NCI-H69 (cell line): ENCODE measurements at places on chromosomes 16 and 17.
A peak's percentile ranks its signal among the peaks of the same experiment; 100 is the strongest.

GRCh38 chr17:11608396-11608795 lies 10.1 kb downstream of the DNAH9 start:
- DNase-seq = no peak

- peak; percentile 78 for DNase-seq
Measured at GRCh38 chr17:46822388-46822921, 4.0 kb upstream of the WNT3 start.

DNA sequence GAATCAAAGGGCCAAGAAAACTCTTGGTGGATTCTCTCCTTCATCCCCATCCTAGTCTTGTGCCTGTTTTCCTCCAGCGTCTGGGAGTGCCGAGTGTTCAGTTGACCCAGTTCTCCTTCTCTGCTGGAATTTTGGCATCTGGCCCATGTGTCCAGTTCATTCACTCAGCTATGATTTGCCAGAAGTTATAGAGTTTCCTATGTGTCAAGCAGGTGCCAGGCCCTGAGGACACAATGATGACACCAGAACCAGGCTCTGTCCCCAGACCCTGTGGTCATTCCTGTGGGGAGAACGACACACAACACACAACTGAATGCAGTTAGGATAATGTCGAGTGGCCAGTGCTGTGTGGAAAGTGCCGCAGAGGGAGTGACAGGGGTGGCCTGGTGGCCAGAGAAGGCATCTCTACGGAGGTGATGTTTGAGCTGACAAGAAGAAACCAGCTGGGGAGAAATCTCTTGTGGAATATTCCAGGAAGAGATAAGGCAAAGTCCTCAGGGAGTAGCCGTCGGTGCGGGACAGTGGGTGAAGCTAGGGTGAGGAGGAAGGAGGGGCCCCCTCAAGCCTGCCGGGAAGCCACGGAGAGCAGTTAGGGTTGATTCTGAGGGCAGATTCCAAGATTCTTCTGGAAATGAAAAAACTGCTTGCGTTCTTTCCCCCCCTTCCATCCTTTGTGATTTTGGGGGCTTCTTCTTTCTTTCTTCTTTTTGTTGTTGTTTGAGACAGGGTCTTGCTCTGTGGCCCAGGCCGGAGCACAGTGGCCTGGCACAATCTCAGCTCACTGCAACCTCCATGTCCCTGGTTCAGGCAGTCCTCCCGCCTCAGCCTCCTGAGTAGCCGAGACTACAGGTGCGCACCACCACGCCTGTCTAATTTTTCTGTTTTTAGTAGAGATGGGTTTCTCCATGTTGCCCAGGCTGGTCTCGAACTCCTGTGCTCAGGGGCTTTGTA lies 35.8 kb upstream of the IL34 start:
- no peak for DNase-seq

GRCh38 chr17:3544365-3544764 lies 13.2 kb downstream of the TRPV3 start:
- DNase-seq = no peak

DNA sequence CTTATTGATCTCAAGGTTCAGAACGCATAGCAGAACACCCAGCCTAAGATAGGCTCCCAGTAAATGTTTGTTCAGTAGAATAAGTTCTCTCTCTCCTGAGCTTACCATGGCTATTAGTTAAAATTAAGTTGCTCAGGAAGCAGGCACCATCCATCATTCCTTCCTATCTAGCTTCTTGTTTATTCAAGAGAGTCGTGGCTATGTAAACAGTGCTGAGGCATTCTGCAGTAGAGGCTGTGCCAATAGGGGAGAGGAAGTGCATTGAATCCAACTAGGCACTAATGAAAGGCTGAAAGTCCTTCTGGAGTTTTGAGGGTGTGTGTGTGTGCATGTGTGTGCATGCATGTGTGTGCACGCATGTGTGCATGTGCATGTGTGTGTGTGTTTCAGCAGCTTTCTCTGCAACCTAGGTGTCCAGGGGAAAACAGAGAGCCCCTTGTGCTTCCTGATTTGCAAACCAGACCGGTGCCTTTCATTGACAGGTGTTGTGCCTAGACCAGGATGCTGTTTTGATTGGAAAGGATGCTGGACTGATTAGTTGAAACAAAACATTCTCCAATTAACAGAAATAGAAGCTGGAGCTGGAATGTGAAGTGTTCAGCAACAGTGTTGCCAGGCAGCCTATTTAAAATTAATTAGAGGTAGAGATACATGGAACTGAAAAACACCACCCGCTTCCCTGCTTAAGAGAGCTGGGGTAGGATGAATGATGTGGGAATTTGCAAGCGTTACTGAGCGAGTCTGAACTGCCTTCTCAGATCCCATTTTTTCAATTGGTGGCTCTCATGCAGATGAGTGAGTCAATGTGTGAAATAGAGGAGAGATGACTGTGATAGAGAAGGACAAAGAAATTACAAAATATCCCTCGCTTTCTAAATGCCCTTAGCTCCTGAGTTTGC lies 103.3 kb upstream of the CLEC3A start:
- DNase-seq = peak; percentile 14
